ENCODE measurements at places on chromosomes 12 and 14. TPM values are rescaled to one million over a fixed set of nuclear protein-coding genes. Genes with fewer than 3 reads are reported as not detected.

DNA sequence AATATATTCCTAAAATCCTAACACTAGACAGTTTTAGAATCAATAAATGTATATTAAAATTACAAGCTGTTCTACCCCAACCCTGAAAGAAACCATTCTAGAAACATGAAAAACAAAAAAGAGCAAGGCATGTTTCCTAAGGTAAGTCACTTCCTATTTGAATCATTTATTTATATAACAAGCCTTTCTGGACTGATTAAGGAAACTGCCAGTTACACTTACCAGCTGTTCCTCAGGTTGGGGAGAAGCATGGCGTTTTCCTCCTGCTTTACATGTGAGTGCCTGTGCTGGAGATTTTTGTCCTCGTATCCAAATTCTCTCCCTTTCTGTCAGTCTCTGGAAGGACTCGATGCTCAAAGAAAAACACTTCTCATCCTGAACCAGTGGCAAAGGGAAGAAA lies 183.3 kb downstream of the EFCAB11 start:
- no peak for DNase-seq
- no peak overlapping the region for H3K27ac ChIP-seq
- no peak overlapping the region for H3K4me3 ChIP-seq
- no peaks in the 10 kb centered on the region for H3K4me1 ChIP-seq
- H3K36me3 ChIP-seq, result no peaks in the 10 kb centered on the region

The AQP6 gene
- polyA plus RNA-seq, result 0.10 TPM

DNA sequence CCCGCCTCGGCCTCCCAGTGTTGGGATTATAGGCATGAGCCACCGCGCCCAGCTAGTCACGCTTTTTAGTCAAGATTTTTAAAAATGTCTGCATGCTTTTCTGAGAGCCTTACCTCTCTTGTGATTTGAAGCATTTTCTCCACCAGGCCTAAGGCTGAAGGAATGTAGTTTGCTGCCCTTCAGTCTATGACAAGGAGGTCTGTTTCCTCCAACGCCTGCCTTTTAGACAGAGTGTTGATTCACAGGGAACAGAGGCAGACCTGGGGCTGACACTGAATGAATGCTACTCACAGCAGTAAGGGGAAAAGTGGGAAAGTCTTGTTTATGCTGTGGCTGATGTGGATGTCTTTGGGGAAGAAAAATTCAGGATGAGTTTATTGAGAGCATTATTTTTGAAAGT lies 27.2 kb upstream of the MDM2 start:
- H3K27ac ChIP-seq, result no peak overlapping the region
- H3K4me1 ChIP-seq, result no peaks in the 10 kb centered on the region
- H3K27me3 ChIP-seq, result no peaks in the 10 kb centered on the region
- H3K36me3 ChIP-seq, result no peaks in the 10 kb centered on the region
- no peak for DNase-seq
- H3K4me3 ChIP-seq, result no peak overlapping the region

GRCh38 chr14:105348945-105349699 lies 34.6 kb downstream of the PACS2 start:
- H3K4me3 ChIP-seq, result no peak overlapping the region
- H3K36me3 ChIP-seq, result no peaks in the 10 kb centered on the region
- H3K27ac ChIP-seq, result no peak overlapping the region
- peaks cover 9% of the 10 kb centered on the region for H3K4me1 ChIP-seq
- no peaks in the 10 kb centered on the region for H3K27me3 ChIP-seq

- H3K27ac ChIP-seq, result no peak overlapping the region
- no peak overlapping the region for H3K4me3 ChIP-seq
- no peaks in the 10 kb centered on the region for H3K36me3 ChIP-seq
- H3K27me3 ChIP-seq, result no peaks in the 10 kb centered on the region
Measured at GRCh38 chr12:107480836-107481608, 204.6 kb upstream of the PWP1 start.

The LALBA gene
- polyA plus RNA-seq, result not detected

GRCh38 chr12:65232476-65233077 lies 45.9 kb upstream of the MSRB3 start:
- peak; percentile 12 for DNase-seq
- no peak overlapping the region for H3K27ac ChIP-seq
- peaks cover 15% of the 10 kb centered on the region for H3K36me3 ChIP-seq
- H3K4me3 ChIP-seq, result no peak overlapping the region
- no peaks in the 10 kb centered on the region for H3K4me1 ChIP-seq
- H3K27me3 ChIP-seq, result no peaks in the 10 kb centered on the region

DNA sequence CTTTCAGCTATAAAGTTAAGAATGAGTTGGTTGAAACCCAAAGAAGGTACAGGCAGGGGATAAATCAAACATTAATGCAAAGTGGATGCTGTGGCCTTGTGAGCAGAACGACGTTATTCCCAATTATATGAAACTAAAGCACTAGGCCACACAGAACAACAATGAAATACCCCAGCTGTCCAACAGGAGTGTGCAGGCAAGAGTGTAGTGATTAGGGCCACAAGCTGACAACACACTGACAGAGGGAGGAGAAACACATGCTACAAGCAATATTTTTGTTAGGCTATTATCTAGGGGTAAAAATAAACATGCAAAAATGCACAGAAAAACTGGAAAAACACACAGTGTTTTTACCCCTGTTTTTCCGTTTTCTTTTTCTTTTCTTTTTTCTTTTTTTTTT lies 15.0 kb downstream of the MAP3K9 start:
- no peaks in the 10 kb centered on the region for H3K36me3 ChIP-seq

The TRIM9 gene
- polyA plus RNA-seq, result 3.9 TPM

DNA sequence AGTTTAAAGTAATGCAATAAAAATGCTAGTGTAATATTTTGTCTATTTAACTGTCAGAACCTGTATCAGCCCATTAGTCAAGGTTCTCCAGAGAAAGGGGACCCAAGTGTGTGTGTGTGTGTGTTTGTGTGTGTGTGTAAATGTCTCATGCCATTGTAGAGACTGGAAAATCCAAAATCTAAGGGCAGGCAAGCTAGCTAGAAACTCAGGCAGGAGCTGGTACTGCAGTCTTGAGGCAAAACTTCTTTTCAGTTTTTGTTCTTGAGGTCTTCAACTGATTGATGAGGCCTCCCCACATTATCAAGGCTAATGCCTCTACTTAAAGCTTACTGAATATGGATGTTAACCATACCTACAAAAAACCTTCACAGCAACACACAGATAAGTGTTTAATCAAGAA lies 126.7 kb downstream of the PRKD1 start:
- H3K27ac ChIP-seq, result no peak overlapping the region
- peaks cover 6% of the 10 kb centered on the region for H3K4me1 ChIP-seq
- no peaks in the 10 kb centered on the region for H3K27me3 ChIP-seq
- no peak overlapping the region for H3K4me3 ChIP-seq
- no peaks in the 10 kb centered on the region for H3K36me3 ChIP-seq

- DNase-seq, result no peak
- no peak overlapping the region for H3K4me3 ChIP-seq
- peaks cover 19% of the 10 kb centered on the region for H3K36me3 ChIP-seq
- H3K4me1 ChIP-seq, result no peaks in the 10 kb centered on the region
Measured at GRCh38 chr14:102901633-102902032, 20.8 kb upstream of the AMN start.

The GPR84 gene
- not detected for polyA plus RNA-seq

The C12orf54 gene
- polyA plus RNA-seq, result not detected

The CELA1 gene
- polyA plus RNA-seq, result not detected

DNA sequence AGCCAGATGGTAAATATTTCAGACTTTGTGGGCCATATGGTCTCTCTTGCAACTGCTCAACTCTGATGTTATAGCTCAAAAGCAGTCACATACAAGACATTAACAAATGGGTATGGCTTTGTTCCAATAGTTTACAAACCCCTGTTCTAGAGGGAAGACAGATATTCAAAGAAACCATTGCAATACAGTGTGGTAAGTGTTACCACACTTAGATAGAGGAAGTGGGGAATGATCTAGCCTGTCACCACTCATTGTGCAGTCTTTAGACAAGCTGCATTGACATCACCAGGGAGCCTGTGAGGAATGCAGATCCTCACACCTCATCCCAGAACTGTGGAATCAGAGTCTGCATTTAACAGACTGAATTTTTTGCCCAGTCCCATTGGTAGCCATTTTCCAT lies 80.0 kb upstream of the RGS6 start:
- H3K4me1 ChIP-seq, result no peaks in the 10 kb centered on the region
- H3K27me3 ChIP-seq, result no peaks in the 10 kb centered on the region
- no peaks in the 10 kb centered on the region for H3K36me3 ChIP-seq
- no peak overlapping the region for H3K27ac ChIP-seq

GRCh38 chr12:124700810-124701592 lies 133.6 kb upstream of the NCOR2 start:
- H3K4me3 ChIP-seq, result no peak overlapping the region
- H3K27me3 ChIP-seq, result no peaks in the 10 kb centered on the region
- peaks cover 33% of the 10 kb centered on the region for H3K4me1 ChIP-seq
- no peak for DNase-seq

DNA sequence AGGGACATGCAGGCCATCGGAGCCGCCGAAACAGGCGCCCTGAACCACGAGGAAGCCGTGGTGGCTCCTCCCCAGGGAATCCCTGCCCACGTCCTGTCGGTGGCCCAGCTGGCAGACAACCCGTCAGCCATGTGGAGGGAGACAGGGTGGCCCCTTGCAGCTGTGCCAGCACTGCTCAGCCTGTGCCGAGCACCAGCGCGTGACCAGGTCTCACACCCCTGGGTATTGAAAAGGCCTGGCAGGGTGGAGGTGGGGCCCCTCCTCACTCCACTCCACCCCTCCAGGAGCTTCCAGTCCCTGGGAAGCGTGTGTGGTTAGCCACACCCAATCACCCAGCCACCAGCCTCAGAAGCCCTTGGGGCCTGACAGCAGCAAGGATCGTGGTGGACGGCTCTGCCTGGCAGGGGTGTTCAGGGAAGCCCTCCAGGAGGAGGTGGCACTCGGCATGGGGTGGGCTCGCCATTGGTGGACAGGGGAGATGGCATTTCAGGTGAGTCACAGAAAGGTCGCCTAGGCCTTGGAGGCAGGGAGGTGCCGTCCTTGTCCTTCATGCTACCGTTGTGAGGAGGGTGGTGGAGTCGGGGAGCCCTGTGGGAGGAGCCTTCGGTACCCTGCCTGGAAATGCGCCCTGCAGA lies 12.3 kb upstream of the DLK1 start:
- H3K27me3 ChIP-seq, result no peaks in the 10 kb centered on the region
- H3K4me1 ChIP-seq, result no peaks in the 10 kb centered on the region
- H3K4me3 ChIP-seq, result no peak overlapping the region

DNA sequence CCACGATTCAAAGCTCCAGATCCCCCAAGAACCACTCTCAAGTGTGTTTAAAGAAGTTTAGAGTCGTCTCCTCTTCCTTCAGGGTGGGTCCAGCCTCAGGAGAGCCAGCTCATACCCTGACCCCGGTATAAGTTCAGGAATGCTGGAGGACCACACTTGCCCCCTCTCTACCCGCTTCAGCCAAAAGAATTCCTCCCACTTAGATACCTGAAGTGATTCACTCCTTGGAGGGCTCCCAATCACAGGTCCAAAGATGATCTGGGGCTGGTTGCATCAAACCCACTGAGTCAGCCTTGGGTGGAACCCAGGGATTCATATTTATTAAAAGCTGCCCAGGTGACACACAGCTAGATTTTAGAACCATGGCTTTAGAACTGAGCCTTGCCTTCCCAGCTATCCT lies 133.5 kb upstream of the PARP11 start:
- no peaks in the 10 kb centered on the region for H3K4me1 ChIP-seq
- no peak for DNase-seq
- no peaks in the 10 kb centered on the region for H3K36me3 ChIP-seq
- H3K27ac ChIP-seq, result no peak overlapping the region
- no peak overlapping the region for H3K4me3 ChIP-seq

DNA sequence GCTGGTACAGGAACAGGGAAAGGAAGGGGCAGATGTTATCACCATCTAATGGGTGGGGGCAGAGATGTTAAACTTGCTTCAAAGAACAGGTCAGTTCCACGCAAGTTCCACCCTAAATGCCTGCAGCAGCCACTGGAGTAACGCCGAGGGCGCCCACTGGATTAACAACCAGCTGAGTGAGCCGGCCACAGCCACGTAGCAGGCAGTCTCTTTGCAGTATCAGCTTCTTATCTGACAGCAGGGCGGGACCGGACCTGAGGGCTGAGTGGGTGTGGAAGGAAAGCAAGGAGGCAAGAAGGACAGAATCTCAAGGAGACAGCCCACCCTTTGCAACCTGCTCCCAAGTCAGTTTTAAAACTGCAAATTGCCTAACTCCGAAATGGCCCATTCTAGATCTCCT lies 38.4 kb upstream of the FOXN3 start:
- no peaks in the 10 kb centered on the region for H3K27me3 ChIP-seq
- DNase-seq, result peak; percentile 25
- peaks cover 4% of the 10 kb centered on the region for H3K4me1 ChIP-seq
- H3K4me3 ChIP-seq, result no peak overlapping the region
- H3K27ac ChIP-seq, result no peak overlapping the region

The TNFAIP2 gene
- polyA plus RNA-seq, result 16.0 TPM

The CRIP1 gene
- 0.72 TPM for polyA plus RNA-seq

Measured in SK-N-SH (cell line).